Left kidney (tissue), 8 donors: ENCODE measurements at places on chromosomes 16 and 17. TPM values are rescaled to one million over a fixed set of nuclear protein-coding genes. Genes with fewer than 3 reads are reported as not detected.

- no peak for DNase-seq
Observed at GRCh38 chr17:56830726-56831368, 2.9 kb downstream of the C17orf67 start.

DNA sequence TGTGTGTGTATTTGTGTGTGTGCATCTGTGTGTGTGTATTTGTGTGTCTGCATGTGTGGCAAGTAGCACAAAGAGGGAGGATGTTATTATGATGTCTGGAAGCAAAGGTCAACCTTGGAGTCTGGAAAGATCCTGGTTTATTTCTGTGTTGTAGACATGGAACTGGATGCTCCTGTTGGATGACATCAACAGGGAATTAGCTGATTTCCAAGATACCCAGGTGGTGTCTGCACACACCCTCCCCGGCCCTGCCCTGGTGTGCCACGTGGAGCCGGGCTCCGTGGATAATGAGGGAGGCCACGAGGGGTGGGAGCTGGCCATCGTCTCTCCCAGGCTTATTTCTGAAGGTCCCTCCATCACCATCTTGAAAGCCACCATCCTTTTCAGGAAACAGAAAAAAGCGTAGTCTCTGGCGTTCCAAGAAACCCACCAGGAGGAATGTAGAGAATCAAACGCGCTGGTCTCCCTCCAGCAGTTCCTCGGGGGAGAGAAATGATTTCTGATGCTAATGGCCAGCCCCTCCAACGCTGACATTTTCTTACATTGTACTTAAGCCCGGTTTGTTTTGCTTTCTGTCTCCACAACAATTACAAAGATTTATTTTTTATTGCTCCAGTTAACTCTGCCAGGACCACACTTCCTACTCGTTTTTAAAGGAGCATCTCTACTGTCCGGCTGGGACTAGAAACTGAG, 93.3 kb downstream of the FOXL1 start:
- DNase-seq, result peak; percentile 85

- no peak for DNase-seq
Observed at GRCh38 chr16:86702824-86703588, 124.7 kb downstream of the FOXL1 start.

DNA sequence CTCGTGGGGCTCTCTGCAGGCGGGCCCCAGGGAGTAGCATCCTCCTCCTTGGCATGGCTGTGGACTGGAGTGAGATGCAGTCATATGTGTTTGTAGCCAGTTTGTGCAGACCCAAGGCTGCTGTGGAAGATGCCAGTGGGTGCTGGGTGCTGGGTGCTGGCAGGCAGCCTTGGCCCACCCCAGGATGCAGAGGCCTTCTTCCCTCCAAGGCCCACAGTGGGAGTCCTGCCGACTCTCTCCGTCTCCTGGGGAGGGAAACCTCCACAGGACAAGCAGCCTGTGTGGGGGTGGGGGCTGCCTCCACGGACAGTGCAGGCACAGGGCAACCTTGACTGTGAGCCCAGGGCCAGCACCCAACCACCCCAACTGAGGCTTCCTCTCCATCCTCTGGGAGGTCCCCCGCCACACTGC, 13.8 kb upstream of the TMEM92 start:
- DNase-seq, result no peak

DNA sequence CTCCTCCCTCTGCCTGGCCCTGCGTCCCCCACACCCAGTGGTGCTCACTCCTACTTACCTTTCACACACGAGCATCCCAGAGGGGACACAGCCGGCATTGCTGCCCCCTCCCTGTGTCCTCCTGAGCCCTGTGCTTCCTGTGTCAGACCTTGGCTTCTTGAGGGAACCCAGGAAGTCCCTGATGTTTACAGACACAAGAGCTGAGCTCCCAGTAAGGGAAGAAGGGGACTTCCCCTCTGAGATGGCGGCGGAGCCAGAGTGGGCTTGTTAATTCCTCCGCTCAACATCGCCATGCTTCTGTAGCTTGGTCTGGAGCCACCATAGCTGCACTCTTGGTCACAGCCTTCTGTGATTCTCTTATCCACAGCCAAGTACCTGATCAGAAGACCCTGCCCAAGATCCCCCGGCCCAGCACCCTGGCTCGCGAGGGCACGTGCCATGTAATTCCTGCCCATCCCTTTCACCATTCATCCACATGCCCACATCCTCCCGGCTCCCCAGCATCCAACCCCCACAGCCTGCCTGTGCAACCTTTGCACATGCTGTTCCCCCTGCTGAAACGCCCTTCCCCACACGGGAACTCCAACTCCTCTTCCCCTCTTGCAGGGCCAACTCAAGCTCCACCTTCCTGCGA, 127.4 kb upstream of the FOXF1 start:
- no peak for DNase-seq

- DNase-seq, result no peak
Observed at GRCh38 chr17:76502341-76503211, 1.4 kb upstream of the RHBDF2 start.

DNA sequence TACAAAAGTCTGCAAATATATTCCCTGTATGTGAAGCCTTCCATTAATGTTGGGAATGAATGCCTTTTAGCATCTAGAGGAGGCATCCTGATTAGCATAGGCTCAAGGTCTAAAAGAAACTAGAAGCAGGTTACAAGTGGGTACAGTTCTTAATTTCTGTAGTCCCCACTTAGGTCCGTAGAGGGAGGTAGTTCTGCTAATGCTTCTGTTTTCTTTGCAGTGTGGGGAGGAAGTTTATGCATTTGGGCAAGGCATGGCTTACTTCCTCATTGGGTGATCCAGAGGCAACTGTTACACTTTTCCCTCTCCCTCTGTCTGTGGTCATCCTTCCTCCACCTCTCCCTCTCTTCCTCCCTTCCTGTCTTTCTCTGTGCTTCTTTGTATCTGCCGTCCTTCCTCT, 108.4 kb upstream of the ZKSCAN2 start:
- no peak for DNase-seq

DNA sequence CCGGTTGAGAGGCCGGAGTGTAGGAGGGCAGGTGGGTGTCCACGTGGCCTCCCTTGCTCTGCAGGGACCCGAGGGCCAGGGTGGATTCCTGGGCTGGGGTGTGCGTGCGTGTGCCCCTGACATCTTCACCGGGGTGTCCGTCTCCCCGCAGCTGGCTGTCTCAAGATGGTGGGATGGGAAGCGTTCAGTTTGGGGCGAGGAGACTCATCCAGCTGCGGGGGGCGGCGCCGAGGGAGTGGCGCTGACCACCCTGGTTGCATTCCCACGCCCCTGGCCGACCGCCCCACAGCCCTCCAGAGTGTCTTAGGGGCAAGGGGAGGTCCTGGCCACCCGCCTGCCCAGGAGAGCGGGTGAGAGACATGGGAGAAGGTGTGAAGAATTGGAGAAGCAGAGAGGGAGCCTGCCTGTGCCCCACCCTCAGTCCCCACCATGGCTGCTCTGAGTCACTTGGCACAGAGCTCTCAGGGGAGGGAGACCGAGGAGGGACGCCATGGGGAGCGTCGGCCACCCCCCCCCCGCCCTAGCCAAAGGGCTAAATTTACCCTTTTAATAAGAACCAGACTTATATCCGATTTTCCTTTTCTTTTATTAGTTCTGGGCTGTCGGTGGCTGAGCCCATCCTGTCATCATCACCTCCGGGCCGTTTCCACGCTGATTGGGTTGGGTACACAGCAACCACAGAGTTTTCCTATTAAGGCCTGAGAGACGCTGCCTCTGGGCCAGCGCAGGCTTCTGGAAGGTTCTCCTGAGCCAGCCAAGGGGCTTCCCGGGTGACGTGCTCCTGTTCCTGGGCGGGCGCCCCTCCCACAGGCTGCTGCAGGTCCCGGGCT, 22.0 kb downstream of the BAHCC1 start:
- DNase-seq, result no peak

DNA sequence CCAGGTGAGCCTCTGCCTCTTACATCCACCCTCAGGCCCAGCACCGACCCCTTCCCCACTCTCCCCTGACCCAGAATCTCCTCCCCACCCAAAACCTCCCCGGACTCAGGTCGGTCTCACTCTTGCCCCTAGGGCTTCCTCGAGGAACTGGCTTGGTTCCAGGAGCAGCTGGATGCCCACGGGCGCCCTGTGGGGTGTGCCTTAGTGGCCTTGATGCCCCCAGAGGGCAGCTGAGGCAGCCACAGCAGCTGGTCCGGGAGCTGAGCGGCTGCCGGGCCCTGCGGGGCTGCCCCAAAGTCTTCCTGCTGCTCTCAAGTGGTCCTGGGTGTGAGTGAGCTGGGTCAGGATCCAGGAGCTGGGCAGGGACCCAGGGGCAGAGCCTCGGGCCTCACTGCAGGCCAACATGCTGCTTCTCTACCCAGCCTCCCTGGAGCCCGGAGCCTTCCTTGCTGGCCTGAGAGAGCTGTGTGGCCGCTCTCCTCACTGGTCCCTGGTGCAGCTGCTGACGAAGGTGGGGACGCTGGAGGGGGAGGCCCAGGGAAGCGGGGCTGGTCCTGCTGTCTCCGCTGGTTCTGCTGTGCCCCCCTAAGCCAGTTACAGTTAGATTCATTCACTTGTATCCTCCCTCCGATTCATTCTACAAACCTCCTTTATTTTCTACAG, 9.6 kb downstream of the ZNF213 start:
- DNase-seq, result no peak

DNA sequence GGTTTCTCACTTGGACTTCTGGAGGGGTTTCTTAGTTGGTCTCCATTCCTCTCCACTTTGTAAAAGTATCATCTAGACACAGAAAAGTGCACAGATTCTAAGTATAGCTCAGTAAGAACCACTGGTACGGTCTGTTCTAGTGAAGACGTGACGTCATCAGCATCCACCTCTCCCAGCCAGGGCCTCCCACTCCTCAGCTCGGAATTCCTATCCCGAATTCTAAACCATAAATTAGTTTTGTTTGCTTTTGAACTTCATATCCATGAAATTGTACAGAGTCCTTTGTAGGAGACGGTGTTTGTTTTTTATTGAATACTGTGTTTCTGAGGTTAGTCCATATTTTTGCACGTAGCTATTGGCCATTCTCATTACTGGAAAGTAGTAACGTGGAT, 25.5 kb downstream of the FOXK2 start:
- DNase-seq, result no peak

GRCh38 chr16:81486540-81487061, 42.0 kb downstream of the CMIP start:
- peak; percentile 38 for DNase-seq

- DNase-seq, result no peak
Observed at GRCh38 chr17:12348476-12348875, 317.2 kb upstream of the MYOCD start.

DNA sequence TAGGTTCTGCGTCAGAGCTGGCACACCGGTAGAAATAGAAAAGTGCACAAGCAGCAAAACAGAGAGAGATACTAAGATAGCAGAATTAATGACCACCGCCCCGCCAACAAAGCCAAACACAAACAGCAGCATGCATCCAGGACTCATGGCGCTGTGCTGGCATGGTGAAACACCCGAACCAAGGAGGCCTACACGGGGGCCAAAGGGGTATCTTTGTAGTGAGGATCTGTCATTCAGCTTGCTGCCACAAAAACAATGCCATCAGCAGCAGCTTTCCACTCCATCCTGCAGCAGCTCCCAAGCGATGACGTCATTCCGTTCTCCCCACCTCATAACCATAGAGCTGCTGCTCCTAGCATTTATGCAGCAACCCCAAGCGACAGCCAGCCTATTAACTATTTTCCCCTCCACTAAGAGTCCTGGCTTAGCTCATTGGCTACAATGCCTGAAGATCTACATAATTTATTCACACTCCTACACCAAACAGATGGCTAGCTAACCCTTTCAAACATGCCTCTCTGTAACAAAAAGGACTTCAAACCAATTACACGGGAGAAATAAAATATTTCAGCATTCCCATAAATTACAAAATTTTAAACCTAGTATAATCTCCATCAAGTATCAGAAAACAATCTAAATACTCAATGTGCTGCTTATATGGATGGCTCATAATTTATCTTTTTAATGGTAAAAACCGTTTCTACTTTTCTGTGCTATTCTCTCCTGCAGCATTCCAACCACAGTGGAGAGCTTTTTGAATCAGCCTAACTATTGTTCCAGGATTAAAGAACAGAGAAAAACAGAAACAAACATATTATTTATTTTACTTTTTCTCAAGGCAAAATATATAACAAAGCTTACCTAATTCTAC, 73.9 kb downstream of the SPAG9 start:
- peak; percentile 97 for DNase-seq

- no peak for DNase-seq
Observed at GRCh38 chr17:43740541-43740940, 18.1 kb downstream of the SOST start.

- DNase-seq, result no peak
Observed at GRCh38 chr16:17519101-17519955, 48.6 kb upstream of the XYLT1 start.

- no peak for DNase-seq
Observed at GRCh38 chr16:87782033-87782432, 16.2 kb upstream of the KLHDC4 start.

DNA sequence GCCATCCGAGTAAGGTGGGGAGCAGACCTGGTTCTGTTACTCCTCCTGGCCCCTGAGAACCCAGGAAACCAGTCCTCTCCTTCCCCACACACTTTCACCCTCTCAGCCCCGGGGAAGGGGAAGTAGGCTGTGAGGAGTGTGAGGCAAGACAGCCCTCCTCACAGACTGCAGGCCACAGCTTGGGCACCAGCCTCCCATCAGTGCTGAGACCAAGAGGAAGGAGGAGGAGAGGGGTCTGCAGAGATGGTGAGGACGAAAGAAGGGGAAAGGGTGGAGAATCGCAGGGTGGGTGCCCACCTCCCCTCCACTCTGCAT, 7.0 kb downstream of the G6PC3 start:
- DNase-seq, result no peak

Gene TBKBP1
- 31.1 TPM for polyA plus RNA-seq

Gene TACO1
- 26.1 TPM for polyA plus RNA-seq

Gene KCNG4
- polyA plus RNA-seq, result 0.07 TPM

Gene KLHL36
- 30.0 TPM for polyA plus RNA-seq

Gene CLEC10A
- polyA plus RNA-seq, result 0.47 TPM

Gene GPR179
- polyA plus RNA-seq, result 0.28 TPM

Gene KRTAP9-8
- not detected for polyA plus RNA-seq

Gene OTOP2
- not detected for polyA plus RNA-seq
